ENCODE measurements at places on chromosomes 1 and 21.

GRCh38 chr1:147613506-147613905 lies 56.8 kb downstream of the ACP6 start:
- no peak for DNase-seq

GRCh38 chr1:41663671-41664400 lies 179.4 kb upstream of the EDN2 start:
- DNase-seq: no peak

DNA sequence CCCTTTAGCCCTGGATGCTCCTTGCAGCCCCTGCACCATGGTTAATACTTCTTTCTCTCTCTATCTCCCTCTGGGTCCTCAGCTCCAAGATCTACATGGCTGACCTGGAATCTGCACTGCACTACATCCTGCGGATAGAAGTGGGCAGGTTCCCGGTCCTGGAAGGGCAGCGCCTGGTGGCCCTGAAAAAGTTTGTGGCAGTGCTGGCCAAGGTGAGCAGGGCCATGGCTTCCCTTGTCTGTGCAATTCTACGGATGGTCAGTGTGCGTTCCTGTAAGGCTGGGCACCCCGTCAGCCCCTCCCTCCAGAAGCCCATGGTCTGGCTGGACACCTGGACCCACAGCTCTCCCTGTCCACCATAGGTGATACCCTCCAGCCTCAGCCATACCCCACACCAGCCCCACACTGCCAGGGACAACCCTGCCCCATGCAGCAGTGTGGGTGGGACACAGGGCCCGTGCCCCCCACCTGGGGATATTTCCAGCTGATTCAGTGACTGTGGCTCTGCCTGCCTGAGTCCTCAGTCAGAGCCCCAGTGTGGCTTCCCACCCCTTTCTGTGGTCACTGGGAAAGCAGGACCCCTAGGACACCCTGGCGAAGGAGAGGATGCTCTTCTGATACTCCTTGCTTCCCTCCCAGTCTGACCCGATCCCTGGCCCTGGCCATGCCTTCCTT lies 31.4 kb downstream of the QSOX1 start:
- DNase-seq: no peak

DNA sequence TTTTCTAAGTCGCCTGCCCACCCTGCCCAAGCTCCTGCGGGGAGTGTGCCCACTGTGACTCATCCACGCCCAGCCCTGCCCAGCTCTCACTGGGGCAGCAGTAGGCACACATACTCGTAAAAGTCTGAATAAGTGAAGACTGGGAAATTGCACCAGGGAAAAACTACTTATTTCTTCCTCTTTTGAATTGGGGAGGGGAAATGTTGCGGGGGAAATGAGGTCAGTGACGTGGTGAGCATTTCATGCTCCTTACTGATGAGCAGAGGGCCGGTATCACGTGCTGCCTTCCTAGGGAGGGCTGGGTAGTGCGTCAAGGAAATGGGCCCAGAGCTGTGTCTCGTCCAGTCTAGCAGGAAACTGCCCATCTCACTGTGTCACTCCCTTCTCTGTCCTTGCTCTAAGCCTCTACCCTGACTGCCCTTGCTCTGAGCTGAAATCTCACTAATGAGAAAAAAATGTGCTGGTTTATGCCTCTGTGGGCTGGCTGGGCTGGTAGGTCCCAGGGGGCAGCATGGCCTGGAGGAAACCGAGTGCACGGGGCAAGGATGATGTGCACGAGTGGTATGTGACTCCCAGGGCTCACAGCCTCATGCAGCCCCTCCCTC lies 13.5 kb upstream of the TNFRSF1B start:
- no peak for DNase-seq

DNA sequence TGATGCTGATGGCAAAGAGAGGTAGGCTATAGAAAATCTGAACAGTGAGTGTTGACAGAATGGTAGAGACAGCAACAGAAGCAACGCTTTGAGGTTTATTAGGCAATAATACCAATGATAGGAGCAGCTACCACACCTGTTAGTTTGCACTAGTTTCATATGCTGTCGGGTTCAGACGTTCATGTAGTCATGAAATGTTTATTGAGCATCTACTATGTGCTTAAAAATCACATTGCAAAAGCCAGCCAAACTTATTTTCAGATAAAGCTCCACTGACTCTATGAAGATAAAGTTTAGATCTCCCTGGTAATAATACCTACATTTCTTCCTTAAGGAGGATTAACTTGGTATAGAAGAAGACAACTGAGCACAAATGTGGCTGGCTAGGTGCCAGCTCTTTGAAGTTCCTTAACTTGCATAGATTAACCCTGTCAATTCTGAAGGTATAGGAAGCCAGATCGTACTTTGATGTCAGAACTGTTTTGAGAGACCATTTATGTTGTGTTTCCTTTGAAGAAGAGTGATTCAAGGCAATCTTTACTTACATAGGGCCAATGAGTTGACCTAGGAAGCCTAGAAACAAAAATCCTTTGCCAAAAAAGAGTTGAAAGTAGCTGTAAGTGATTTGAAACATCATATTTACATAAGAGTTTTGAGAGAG lies 71.5 kb downstream of the DISP1 start:
- no peak for DNase-seq

DNA sequence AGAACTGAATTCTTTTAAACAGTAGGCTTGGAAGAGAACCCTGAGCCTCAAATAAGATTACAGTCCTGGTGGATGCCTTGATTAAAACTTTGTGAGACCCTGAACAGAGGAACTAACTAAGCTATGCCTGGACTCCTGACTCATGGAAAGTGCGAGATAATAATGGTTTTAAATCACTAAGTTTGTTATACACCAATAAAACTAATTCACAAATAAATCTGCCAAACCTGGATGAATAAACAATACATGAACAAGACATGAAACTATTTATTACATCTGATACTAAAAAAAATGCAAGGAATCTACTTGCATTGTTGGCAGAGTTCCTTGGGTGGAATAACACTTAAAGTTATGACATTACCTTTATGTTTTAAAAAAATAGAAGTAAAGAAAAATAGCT lies 118.4 kb downstream of the PIGK start:
- DNase-seq: no peak

DNA sequence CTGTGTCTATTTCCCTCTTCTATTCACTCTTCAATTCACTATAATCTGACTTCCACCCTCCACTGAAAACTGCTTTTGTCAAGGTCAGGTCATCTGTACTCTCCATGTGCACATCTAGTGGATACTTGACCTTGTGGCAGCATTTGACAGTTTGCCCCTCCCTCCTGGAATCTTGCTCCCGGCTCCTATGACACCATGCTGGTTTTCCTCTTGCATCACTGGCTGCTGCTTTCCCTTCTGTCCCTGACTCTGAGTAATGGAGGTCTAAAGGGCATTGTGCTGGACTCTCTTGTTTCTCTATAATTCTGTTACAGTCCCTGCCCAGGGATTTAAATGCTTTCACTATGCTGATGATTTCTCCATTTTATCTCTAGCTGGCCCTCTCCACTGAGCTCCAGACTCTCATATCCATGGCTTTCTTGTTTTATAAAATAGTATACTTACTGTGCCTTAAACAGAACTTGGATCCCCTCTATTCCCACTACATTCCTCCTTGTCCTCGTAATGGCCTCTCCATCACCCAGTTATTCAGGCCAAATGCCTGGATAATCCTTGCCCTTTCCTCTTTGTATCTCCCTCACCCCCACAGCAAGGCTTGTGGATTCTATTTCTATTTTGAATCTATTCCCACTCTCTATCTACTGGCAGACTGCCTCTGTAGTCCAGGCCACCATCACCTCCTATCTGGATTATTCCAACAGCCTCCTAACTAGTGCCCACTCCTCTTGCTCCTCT lies 36.8 kb upstream of the PODN start:
- no peak for DNase-seq

- DNase-seq: no peak
These were observed 278.2 kb downstream of the USP25 start for GRCh38 chr21:16007943-16008342.

- DNase-seq: no peak
These were observed 396.7 kb upstream of the DAB1 start for GRCh38 chr1:57820356-57821095.

DNA sequence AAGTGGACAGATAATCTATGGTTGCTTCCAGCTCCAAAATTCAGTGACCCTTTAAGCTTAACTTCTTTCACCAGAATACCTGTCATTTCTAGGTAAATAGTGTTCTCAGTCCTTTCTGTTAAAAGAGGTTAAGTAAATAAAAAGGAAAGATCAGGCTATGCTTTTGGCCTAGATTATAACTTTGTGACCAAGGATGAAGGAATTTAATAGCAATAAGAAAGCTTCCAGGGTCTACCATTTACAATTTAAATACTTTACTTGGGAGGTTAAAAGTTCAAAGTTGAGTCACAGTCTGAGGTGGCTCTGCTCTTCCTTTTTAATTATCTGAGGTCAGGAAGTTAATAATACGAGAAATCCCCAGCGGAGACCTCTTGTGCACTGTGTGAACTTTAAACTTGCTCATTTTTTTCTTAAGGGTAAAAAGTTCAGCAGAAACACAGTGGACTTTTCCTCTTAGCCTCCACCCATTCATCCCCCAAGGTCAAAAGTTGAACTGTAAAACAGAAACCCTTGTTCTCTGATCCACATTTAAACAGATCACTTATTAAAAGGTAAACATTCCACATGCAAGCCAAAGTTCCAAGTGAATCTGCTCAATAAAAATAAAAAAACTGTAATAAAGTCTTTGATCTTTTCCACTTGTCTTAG lies 187.1 kb downstream of the NRIP1 start:
- DNase-seq: no peak

DNA sequence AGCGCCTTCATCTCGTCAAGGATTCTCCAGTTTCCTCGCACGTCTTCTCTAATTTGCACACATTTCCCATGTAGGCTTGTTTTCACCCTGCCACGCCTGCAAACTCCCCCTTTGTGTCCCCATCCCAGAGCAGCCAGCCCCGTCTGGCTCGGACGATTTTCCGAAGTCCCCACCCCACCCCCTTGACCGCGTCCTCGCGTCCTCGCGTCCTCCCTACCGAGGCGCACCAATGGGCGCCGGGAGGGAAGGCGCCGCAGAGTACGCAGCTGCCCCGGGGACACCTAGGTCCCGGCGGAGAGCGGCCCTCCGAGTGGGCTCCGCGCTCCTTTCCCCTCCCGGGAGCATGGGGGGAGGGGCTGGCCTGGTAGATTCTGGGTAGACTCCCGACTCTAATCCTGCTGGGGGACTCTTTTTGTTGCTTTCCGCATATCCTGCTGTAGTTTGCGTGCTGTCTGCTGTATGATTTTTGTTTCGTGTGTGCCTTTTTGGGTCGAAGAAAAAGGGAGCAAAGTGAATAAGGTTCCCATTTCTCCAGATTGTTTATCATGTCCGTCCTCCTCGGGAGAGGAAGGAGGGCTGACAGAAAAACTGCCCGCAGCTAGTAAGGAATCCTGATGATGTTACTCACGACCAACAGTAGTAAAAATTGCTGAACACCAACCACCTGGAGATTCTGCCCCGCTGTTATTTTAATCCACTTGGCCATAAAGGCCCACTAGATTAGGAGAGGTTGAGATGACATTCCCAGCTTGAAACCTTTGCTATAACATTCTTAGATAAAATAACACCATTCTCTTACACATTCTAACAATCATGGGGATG lies 1.5 kb downstream of the CACHD1 start:
- DNase-seq: no peak

DNA sequence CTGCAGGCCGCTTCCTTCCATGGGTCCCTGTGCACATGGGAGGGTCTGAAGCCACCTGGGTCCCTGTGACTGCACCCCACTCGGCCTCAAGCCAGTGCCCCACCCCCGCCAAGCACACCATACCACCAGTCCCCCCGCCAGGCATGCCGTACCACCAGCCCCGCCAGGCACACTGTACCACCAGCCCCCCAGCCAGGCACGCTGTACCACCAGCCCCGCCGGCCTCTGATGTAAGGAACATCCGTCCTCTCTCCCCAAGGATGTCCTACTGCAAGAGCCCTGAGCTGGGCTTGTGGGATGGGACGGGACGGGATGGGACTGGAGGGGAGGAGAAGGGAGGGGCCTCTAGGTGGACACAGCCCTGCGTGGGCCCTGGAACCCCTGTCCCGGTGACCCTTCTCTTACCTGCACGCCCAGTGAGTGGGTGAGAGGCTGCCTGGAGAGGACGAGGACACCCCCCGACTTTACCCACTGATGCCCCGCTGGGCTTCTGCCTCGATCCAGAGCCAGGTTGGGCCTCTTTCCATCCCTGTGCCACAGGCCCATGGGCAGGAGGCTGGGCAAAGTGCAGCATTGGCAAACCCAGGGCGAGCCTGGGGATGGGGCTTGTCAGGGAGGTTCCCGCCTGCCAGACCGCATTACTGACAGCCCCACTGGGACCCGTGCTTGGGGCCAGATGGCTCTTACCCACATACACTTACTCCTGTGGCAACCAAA lies 40.8 kb upstream of the COL6A1 start:
- no peak for DNase-seq

GRCh38 chr1:167752219-167752985 lies 30.6 kb downstream of the MPZL1 start:
- no peak for DNase-seq

DNA sequence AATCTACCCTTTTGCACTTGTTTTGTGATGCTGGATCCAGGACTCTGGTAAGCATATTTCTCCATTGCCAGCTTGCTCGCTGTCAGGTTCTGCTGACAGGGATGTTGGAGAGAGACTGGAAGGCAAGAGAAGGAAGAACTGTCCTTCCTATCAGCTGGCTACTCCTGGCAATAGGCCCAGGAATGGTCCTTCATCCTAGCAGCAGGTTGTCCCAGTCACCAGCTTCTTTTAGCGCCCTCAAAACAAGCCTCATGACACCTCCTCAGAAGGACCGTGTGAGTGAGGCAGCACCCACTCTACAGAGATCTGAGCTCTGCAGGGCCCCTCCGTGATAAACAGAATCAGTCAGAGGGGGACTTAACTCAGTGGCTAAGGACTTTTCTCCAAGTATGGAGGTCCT lies 33.1 kb upstream of the SLAMF9 start:
- no peak for DNase-seq

- DNase-seq: no peak
These were observed 100.1 kb upstream of the S1PR1 start for GRCh38 chr1:101136739-101137138.

- no peak for DNase-seq
These were observed 64.3 kb upstream of the TINAGL1 start for GRCh38 chr1:31511848-31512615.

DNA sequence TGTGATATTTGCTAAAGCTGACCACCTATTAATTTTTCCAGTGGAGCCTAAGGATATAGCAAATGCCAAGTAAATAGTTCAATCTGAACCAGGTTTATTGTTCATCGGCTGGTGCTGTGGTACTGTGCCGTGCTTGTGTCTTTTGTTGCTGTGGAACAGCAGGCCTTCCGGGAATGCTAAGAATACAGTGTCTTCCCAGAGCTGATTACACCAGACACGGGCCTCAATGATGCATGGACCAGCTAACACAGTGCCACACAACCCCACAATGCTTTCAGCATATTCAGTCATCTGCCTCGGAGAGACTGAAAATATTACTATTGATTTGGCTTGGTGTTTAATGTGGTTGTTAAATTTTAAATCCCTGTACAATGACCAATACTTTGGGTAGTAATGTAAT lies 415.4 kb downstream of the PTBP2 start:
- no peak for DNase-seq

DNA sequence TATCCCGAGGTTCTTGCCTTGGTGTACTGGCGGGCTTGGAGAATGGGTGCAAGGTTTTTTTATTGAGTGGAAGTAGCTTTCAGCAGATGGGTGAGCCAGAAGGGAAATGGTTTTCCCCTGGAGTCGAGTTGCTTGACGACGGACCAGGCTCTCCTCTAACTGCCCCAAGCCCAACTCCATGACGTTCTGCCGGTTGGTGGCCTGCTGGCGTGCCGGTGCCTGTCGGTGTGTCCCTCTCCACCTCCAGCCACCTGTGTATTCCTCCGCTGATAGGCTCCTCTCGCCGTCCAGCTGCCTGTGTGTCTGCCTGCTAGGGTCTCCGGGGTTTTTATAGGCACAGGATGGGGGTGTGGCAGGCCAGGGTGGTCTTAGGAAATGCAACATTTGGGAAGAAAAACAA lies 34.3 kb upstream of the PTGFRN start:
- no peak for DNase-seq

GRCh38 chr1:64100791-64101190 lies 102.6 kb upstream of the UBE2U start:
- DNase-seq: no peak

Measured in stimulated activated CD4-positive, alpha-beta T cell treated with anti-CD3 and anti-CD28 coated beads, Interleukin-15, amount 100 ng/mL, for 1 hour (primary cell).